ENCODE measurements at places on chromosomes 2 and 18. TPM values are rescaled to one million over a fixed set of nuclear protein-coding genes. Genes with fewer than 3 reads are reported as not detected.

SFTPB gene
- total RNA-seq, result 0.22 TPM

RAPH1 gene
- total RNA-seq, result 5.3 TPM

TMEFF2 gene
- 0.15 TPM for total RNA-seq

SLC9A2 gene
- total RNA-seq, result 3.2 TPM

SPRED2 gene
- total RNA-seq, result 30.9 TPM

ZNF892 gene
- not detected for total RNA-seq

AQP12B gene
- total RNA-seq, result not detected

TWIST2 gene
- total RNA-seq, result 18.6 TPM

C18orf32 gene
- total RNA-seq, result 18.4 TPM

NEB gene
- total RNA-seq, result 0.34 TPM

ANO7 gene
- 2.5 TPM for total RNA-seq

SERPINE2 gene
- total RNA-seq, result 214 TPM
